Activated naive CD8-positive, alpha-beta T cell treated with anti-CD3 and anti-CD28 coated beads for 36 hours (primary cell): ENCODE measurements at places on chromosomes 3 and 15.

DNA sequence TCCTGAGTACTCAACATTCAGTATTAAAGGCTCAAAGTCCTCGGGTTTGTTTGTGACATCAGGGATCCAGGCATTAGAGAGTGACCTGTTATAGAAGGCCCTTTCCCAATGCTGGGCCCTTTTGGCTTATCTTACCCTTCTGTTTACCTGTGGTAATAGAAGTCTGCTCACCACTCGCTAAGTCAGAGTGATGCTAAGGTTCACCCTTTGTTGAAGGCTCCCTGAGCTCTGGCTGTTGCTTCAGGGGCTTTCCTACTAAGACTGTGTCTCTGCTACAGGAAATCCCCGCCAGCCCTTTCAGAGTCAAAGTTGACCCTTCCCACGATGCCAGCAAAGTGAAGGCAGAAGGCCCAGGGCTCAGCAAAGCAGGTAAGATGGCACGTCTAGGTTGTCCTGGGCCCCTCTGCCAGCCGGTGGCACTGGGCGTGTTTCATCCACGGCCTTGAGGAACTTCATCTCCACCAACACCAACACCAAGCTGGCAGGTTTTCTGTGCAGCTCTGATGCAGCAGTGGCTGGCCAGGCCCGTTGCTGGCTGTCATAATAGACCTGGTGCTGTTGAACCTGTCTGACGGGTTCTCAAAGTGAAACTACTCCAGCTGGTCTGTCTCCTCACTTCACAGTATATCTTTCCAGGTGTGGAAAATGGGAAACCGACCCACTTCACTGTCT lies 99.1 kb downstream of the DNASE1L3 start:
- peaks cover 35% of the 10 kb centered on the region for H3K36me3 ChIP-seq
- H3K4me1 ChIP-seq = peaks cover 34% of the 10 kb centered on the region
- DNase-seq = peak; percentile 14
- peak overlapping the region; percentile 62 for H3K27ac ChIP-seq

- no peak for DNase-seq
- no peak overlapping the region for H3K27ac ChIP-seq
- no peak overlapping the region for H3K4me3 ChIP-seq
- H3K27me3 ChIP-seq = peaks cover 16% of the 10 kb centered on the region
Measured at GRCh38 chr3:140078940-140079339, 144.0 kb downstream of the CLSTN2 start.

DNA sequence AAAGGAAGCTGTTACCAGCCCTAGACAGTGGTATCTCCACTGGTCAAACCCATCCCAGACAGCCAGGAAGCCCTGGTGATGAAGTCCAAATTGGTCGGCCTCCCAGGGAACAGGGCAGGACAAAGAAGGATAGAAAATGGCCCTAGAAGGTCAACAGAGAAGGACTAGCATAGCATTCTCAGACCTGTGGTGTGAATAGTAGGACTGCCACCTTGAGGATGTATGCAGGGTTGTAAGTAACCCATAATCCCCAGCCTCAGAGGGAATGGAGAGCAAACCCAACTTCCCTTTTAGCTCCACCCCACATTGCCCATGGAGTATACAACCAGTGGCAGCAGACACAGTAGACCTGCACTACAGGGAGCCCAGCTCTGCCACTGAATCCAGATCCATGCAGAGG lies 68.6 kb upstream of the EIF1B start:
- no peak for DNase-seq
- peaks cover 2% of the 10 kb centered on the region for H3K36me3 ChIP-seq
- no peak overlapping the region for H3K27ac ChIP-seq
- no peaks in the 10 kb centered on the region for H3K4me1 ChIP-seq
- no peaks in the 10 kb centered on the region for H3K27me3 ChIP-seq

DNA sequence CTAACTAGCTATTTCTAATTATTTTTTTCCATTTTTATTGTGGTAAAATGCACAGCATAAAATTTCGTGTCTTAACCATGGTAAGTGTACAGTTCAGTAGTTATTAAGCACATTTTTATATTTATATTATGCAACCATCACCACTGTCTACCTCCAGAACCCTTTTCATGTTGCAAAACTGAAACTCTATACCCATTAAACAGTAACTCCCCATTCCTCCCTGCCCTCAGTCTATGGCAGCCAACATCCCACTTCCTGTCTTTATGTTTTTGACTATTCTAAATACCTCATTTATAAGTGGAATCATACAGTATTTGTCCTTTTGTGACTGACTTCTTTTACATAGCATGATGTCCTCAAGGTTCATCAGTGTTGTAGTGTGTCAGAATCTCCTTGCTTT lies 25.5 kb downstream of the SLC35A5 start:
- H3K27me3 ChIP-seq = no peaks in the 10 kb centered on the region
- H3K4me3 ChIP-seq = no peak overlapping the region
- H3K27ac ChIP-seq = no peak overlapping the region
- H3K4me1 ChIP-seq = peaks cover 6% of the 10 kb centered on the region
- H3K36me3 ChIP-seq = peaks cover 41% of the 10 kb centered on the region

DNA sequence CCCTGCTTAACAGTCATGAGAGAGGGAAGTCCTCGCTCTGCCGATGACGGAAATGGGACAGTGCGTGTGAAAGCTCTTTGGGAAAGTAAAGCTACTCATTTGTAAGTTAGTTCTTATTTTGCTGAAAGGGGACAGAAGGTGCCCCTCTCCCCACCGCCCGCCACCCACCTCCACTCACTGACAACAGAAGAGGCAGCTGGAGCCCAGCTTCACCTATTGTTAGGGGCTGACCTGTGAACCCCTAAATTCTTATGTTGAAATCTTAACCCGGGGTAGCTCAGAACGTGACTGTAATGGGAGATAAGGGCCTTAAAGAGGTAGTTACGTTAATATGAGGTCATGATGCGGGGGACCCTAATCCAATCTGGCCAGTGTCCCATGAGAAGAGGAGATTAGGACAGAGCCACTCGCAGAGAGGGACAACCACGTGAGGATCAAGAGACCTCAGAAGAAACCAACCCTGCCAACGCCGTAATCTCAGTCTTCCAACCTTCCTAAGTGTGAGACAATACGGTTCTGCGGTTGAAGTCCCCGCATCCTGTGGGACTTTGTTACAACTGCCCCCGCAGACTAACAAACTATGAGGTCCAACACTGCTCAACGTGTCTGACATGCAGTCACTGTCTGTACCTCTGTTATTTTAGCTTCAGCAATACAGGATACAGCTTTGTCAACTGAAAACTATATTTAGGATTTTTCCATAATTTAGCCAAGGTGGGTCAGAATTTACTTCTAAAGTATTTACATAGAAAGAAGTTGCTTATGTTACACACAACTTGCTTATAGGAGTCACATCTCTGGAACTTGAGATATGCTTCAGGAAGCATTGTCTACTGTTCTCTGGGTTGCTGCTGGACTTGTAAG lies 51.7 kb downstream of the PCSK6 start:
- no peak overlapping the region for H3K4me3 ChIP-seq
- H3K4me1 ChIP-seq = peaks cover 2% of the 10 kb centered on the region
- H3K27me3 ChIP-seq = peaks cover 7% of the 10 kb centered on the region
- no peak for DNase-seq

GRCh38 chr3:18738393-18739098 lies 313.4 kb upstream of the SATB1 start:
- DNase-seq = no peak
- H3K4me1 ChIP-seq = peaks cover 62% of the 10 kb centered on the region
- peak overlapping the region; percentile 5 for H3K4me3 ChIP-seq
- peak overlapping the region; percentile 92 for H3K27ac ChIP-seq
- H3K36me3 ChIP-seq = peaks cover 25% of the 10 kb centered on the region

DNA sequence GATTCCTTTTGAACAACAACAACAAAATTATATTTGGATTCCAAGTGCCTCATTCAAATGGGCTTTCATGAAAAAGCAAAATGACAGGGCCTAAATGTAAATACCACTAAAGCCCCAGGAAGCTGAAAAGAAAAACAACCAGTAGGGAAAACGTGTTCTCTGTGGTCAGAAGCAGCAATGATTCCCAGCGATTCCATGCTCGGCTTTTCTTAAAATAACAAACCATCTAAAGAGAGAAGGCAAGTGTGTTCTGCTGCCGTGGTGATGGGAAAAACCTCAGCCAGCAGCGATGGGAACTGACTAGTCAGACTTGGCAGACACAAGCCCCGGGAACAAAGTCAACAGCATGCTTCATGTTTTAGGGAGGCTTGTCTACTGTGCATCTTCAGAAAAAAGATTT lies 153.6 kb downstream of the TNIK start:
- H3K27me3 ChIP-seq = no peaks in the 10 kb centered on the region
- H3K4me3 ChIP-seq = no peak overlapping the region
- no peak overlapping the region for H3K27ac ChIP-seq
- H3K36me3 ChIP-seq = peaks cover 19% of the 10 kb centered on the region
- DNase-seq = no peak

DNA sequence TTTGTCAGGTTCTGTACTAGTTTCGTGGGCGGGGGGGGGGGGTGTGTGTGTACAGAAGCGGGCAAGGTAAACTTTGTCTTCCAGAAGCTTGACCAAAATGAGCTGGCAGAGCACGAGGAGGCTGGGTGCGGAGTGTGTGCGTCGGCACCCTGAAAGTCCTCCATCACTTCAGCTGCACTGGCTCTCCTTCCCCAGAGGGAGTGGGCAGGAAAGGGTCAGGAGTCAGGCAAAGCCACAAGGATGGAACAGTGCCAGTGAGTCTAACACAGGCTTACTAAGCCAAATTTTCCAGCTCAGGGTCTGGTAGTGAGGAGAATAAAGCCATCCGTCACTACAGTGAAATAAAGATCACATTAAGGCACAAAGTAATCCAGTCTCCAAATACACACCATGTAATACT lies 11.9 kb upstream of the SH3GL3 start:
- no peaks in the 10 kb centered on the region for H3K36me3 ChIP-seq
- H3K4me1 ChIP-seq = peaks cover 4% of the 10 kb centered on the region
- no peak overlapping the region for H3K27ac ChIP-seq
- H3K4me3 ChIP-seq = no peak overlapping the region
- peaks cover 24% of the 10 kb centered on the region for H3K27me3 ChIP-seq

GRCh38 chr15:90902840-90903732 lies at the start of gene MAN2A2:
Gene MAN2A2, plus strand, starts transcription at chr15:90903302. Its CDS starts 906 bp downstream, at chr15:90904208.
- DNase-seq = peak; percentile 87
- H3K27ac ChIP-seq = peak within 1 kb of the TSS; percentile 89
- H3K27me3 ChIP-seq = no peaks in the 10 kb centered on the region

GRCh38 chr15:88209111-88209510 lies 47.4 kb downstream of the NTRK3 start:
- no peaks in the 10 kb centered on the region for H3K4me1 ChIP-seq
- H3K27ac ChIP-seq = no peak overlapping the region

GRCh38 chr15:32981536-32981935 lies 213.0 kb downstream of the FMN1 start:
- H3K36me3 ChIP-seq = no peaks in the 10 kb centered on the region
- no peak overlapping the region for H3K4me3 ChIP-seq
- H3K4me1 ChIP-seq = no peaks in the 10 kb centered on the region
- DNase-seq = no peak

- no peaks in the 10 kb centered on the region for H3K27me3 ChIP-seq
- DNase-seq = no peak
- H3K4me1 ChIP-seq = peaks cover 10% of the 10 kb centered on the region
- no peak overlapping the region for H3K4me3 ChIP-seq
- no peak overlapping the region for H3K27ac ChIP-seq
Measured at GRCh38 chr3:12179441-12179840, 20.7 kb upstream of the TIMP4 start.

GRCh38 chr3:61780455-61781228 lies 219.3 kb downstream of the PTPRG start:
- no peaks in the 10 kb centered on the region for H3K36me3 ChIP-seq
- no peaks in the 10 kb centered on the region for H3K27me3 ChIP-seq
- DNase-seq = no peak

GRCh38 chr15:35243758-35244157 lies 158.7 kb upstream of the NANOGP8 start:
- H3K27me3 ChIP-seq = no peaks in the 10 kb centered on the region
- no peak for DNase-seq
- H3K4me1 ChIP-seq = no peaks in the 10 kb centered on the region
- H3K4me3 ChIP-seq = no peak overlapping the region
- no peak overlapping the region for H3K27ac ChIP-seq

- no peak for DNase-seq
- peaks cover 14% of the 10 kb centered on the region for H3K36me3 ChIP-seq
- H3K4me1 ChIP-seq = peaks cover 39% of the 10 kb centered on the region
- H3K27ac ChIP-seq = peak overlapping the region; percentile 79
- no peaks in the 10 kb centered on the region for H3K27me3 ChIP-seq
Measured at GRCh38 chr15:28985316-28985645, 99.5 kb downstream of the APBA2 start.

DNA sequence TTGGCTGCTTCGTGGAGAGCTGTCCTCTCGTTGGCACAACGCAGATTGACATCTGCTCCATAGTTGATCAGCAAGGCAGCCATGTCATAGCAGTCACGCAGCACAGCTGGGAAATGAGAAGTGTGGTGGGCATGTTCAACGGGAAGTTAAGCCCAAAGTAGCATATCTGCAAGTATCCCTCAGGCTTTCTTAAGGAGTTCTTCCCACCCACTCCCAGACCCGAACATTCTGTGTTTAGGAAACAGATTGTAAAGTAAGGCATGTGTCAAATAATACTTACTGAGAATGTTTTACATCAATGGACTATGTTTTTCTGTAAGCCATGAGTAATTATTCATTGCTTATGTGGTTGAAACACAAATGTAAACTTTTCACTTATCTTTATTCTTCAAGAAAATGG lies 9.2 kb downstream of the ASB14 start:
- H3K27me3 ChIP-seq = no peaks in the 10 kb centered on the region
- H3K4me3 ChIP-seq = no peak overlapping the region
- no peak overlapping the region for H3K27ac ChIP-seq
- peaks cover 4% of the 10 kb centered on the region for H3K36me3 ChIP-seq
- peaks cover 4% of the 10 kb centered on the region for H3K4me1 ChIP-seq

GRCh38 chr15:63482874-63483323 lies 21.5 kb upstream of the USP3 start:
- H3K36me3 ChIP-seq = no peaks in the 10 kb centered on the region
- no peak overlapping the region for H3K4me3 ChIP-seq
- H3K4me1 ChIP-seq = peaks cover 78% of the 10 kb centered on the region
- no peaks in the 10 kb centered on the region for H3K27me3 ChIP-seq
- DNase-seq = no peak

DNA sequence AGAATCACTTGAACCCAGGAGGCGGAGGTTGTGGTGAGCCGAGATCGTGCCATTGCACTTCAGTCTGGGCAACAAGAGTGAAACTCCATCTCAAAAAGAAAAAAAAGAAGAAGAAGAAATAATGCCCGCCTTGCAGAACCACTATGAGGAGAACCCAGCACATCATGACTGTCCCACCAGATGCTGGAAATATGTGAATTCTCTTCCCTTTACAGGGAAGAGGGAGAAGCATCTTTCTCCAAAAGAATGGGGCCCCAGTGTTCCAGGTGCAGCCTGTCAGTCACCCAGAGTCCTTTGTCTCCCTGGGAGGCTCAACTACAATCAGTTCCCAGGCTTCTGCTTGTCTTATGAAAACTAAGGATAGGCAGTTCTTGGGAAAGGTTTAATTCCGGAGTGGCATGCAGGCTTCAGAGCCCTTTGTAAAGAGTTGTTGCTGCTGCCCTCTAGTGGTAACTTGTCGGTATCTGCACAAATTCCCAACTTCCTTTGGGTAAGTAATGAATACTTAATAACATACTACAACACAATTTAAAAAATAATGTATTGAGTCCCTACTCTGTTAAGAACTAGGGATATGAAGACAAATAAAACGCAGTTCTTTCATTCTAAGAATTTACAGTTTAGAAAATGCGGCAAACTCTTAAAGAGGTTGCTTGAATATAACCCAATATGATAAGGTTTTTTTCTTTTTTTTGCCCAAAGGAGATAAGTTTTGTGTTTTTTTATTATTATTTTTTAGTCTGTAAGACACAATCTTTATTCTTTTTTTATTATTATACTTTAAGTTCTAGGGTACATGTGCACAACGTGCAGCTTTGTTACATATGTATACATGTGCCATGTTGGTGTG lies 18.6 kb upstream of the TICRR start:
- DNase-seq = peak; percentile 6
- H3K27ac ChIP-seq = no peak overlapping the region
- H3K4me3 ChIP-seq = no peak overlapping the region

- no peaks in the 10 kb centered on the region for H3K36me3 ChIP-seq
- no peaks in the 10 kb centered on the region for H3K4me1 ChIP-seq
- no peak overlapping the region for H3K4me3 ChIP-seq
- H3K27me3 ChIP-seq = no peaks in the 10 kb centered on the region
- no peak overlapping the region for H3K27ac ChIP-seq
Measured at GRCh38 chr3:64638981-64639481, 48.8 kb downstream of the ADAMTS9 start.
